ENCODE measurements at places on chromosomes 1 and 21.

DNA sequence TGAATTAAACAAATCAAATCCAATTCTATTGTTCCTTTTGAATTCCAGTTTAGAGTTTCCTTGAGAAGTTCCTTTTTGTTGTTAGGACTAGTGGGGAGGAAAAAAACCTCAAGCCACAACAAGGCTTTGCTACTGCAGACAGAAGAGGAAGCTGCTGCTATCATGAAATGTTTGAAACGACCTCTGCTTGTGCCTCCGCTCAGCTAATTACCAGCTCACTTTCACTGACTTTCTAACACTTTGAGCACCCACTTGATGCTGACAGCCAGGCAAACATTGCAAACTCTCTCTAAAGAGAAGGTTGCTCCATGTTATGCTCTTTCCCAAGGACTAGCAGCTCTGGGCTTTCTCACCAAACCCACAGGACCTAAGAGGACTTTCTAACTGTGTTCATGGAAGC is 203.9 kb upstream of the PROX1 start:
- DNase-seq, result no peak

DNA sequence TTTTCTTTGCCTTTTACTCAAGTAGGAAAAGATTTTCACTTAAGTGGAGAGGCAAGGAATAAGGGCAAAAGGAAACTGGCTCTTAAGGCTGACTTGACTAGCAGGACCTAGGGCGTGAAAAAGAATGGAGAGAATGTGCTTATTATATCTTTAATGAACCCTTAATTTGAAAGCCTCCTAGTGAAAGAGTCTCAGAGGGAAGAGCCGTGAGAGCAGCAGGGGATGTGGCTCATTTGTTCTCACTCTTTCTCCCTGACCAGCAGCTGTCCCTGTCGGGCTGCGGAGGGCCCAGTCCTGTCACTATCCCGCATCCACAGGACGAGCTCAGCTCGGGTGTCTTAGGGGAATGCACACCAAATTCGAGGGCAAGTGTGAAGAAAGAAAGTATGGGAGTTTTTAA is 180.1 kb downstream of the EDEM3 start:
- no peak for DNase-seq

DNA sequence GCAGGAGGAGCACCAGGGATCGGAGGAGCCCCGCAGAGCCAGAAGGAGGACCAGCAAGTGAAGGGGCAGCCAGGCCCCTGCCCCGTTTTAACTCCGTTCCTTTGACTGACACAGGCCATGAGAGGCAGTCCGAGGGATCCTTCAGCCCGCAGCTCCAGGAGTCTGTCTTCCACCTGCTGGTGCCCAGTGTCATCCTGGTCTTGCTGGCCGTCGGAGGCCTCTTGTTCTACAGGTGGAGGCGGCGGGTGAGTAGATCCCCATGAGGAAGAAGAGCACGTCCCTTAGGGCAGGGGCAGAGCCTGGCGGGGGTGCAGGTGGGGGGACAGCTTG is 13.3 kb downstream of the CSF1 start:
- DNase-seq, result no peak

DNA sequence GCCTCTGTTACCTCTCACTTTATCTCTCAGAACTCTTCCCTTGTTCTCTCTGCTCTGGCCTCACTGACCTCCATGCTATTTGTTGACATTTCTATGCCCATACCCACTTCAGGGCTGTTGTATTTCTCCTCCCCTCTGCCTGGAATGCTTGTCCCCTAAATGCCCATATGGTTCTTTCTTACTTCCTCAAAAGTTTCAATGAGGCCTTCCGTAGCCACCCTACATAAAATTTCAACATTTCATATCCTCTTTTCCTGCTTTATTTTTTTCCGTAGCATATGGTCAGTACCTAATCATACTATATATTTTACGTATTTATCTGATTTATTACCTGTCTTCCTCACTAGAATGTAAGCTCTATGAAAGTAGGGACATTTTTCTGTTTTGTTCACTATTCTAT is 47.1 kb upstream of the ZYG11A start:
- no peak for DNase-seq
